NCI-H345 (cell line): ENCODE measurements at places on chromosomes 12 and 14.
A peak's percentile ranks its signal among the peaks of the same experiment; 100 is the strongest.

DNA sequence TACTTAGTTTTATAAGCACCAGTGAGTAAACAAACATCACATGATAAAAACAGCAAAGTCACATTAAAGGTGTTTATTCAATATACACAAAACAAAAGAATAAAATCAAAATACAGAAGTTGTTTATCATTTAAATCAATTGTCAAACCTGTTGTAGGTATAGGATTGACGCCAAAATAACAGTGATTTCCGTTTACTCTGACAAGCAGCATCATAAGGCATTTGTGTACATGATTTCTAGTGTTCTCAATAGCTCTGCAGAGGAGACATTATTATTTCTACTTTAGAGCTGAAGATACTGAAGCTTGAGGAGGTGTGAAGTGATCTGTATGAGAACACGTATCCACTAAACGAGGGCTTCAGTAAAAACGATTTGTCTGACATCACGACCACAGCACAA is 171.9 kb downstream of the CCDC59 start:
- DNase-seq = no peak

GRCh38 chr12:114123108-114123507 is 157.0 kb upstream of the RBM19 start:
- no peak for DNase-seq

DNA sequence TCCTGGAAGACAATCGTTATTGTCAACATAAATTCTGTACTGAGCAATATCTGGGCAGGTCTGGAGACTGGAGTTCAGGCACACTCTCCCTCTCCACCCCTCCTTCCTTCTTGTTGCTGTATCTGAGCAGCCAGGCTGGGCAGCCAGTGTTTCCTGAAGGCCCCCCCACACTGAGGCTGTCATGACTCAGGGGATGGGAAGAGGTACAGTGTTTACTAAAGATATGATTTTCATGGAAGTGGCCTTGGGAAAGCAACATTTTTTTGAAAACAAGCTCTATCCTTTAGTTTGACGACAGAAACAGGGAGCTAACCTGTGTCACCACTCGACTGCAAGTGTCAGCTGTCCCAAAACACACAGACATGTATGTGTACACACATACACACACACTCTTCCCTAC is 1485.4 kb upstream of the TMEM132C start:
- no peak for DNase-seq

GRCh38 chr12:56034586-56035332 is 7.0 kb upstream of the RPS26 start:
- no peak for DNase-seq

DNA sequence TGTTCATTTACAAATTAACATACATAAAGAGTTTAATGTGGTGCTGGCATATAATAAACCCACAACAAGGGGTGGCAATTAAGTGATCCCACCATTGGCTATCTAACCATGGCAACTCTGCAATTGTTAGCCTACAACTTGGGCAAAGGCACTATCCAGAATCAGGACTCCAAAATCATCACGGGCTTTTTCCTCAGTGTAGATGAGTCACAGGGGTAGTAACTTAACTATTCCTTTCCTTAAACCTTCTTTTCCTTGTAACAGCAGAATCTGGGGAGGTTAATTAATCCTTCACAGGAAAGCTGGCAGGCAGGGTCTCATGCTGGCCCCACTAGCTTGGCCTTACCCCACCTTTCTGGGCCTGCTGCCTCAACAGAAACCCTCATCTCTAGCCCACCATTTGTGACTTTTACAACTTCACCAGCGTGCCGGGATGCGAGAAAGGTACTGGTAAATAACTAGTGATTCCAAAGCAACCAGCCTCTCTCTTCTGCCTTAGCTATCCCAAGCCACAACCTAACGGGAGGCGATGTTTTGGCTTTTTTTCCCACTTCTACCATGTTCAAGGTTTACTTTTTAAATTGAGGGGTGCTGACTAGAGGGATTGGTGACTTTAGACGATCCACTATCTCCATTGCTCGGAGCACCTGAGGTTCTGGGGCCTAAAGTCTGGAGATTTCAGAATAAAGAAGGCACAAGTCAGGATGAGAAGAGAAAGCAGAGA is 744 bp downstream of the ATP5MC2 start:
- no peak for DNase-seq

GRCh38 chr14:85009506-85009905 is 520.4 kb upstream of the FLRT2 start:
- no peak for DNase-seq

GRCh38 chr12:121580959-121581685 is at the start of gene KDM2B:
Gene KDM2B, minus strand, starts transcription at chr12:121581023. Its CDS starts 112 bp downstream, at chr12:121580911.
- no peak for DNase-seq

DNA sequence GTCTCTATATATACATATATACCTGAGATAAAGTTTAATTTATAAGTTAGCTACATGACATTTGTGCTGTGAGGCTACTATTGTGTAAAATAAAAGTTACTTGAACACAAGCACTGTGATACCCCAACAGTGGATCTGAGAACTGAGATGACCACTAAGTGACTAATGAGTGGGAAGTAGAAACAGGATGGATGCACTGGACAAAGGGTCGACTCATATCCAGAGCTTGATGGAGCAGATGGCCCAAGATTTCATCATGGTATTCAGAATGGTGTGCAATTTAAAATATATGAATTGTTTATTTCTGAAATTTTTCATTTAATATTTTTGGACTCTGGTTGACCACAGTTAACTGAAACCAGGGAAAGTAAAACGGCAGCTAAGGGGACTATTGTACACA is 908.6 kb upstream of the MDGA2 start:
- DNase-seq = no peak

- DNase-seq = no peak
These were observed 43.0 kb upstream of the LRRC10 start for GRCh38 chr12:69653703-69654102.

DNA sequence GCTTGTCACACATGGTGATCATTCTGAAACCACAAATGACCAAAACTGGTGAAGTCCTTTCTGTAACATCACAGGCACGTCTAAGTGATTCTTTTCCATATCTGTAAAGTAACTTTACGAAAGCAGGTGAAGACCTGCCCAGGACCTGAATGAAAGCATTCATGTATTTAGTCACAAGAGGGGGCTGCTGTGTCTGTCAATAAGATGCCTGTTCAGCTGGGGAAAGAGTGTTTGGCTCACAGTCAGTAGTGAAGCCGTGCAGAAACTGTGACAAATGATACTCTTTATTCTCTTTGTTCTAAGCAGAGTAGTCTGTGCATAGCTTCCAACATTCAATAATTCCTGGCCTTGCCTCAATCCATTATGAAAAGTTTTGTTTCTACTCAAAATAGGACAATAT is 373.5 kb upstream of the OR4E1 start:
- no peak for DNase-seq

DNA sequence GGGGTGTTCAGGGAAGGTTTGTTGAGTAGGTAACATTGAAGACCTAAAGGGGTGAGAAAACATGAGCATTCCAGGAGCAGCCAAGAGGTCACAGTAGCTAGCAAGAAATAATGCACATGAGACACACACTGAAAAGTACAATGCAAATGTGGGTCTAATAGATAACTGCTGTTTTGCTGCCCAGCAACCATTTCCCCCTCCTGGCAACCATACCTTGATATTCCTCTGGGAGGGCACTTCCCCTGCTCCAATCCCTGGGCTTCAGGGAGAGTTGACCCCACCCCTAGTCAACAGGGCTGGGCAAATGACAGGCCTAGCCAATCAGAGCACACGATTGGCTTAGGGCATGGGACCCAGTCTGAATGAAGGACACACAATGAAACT is 8.5 kb upstream of the ACTN1 start:
- no peak for DNase-seq

DNA sequence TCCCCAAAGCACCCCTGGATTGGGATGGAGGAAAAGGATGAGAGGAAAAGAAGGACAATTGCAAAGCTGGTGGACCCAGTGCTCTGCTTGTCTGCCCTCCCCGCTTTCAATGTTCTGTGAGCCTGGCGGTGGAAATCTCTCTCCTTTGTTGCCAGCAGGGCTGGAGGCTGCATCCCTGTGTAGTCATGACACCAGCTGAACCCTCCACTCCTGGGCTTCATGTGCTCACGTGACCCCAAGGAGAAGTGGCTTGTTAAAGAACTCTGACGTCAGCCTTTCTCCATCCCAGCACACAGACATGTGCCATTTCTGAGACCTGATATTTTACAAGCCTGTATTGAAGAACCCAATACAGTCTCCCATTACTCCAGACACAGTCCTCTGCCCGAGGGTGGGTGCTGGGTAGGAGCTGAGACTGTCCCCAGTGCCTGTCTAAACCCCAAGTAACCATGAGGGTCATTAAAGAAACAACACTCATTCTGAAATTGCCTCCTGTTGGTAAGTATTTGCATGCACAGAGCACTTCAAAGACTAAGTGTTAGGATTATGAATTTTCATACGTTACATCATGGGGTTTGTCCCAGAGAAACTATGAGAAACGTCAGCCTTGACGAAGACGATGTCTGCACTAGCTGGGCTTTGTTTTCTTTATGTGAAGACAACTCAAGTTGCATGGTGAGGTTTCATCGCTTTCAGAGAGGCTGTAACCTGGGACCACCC is 21.7 kb downstream of the GALNT16 start:
- peak; percentile 50 for DNase-seq

GRCh38 chr12:132514216-132514820 is 24.4 kb downstream of the FBRSL1 start:
- DNase-seq = no peak

GRCh38 chr12:109759595-109759994 is 46.0 kb downstream of the FAM222A start:
- no peak for DNase-seq

GRCh38 chr14:64715628-64716412 is 11.6 kb downstream of the PLEKHG3 start:
- no peak for DNase-seq

- DNase-seq = peak; percentile 48
These were observed 6.1 kb upstream of the AMIGO2 start for GRCh38 chr12:47085815-47086252.

DNA sequence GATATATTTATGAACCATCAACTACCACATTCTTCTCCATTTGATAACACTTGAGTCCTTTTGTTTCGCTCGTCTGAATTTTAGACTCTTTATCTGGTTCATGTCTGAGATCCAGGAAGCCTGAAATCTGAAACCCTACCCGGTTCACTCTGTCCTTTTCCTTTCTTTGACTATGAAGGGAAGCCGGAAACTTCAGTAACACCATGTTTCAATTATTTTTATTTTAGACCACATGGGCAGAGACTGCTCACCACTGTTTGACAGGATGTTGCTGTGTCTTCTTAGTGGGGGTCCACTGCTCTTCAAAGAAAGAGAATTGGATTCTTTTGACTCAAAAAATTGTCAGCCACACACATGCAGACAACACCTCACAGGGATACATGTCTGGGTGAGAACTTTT is 331.9 kb upstream of the FLRT2 start:
- no peak for DNase-seq

DNA sequence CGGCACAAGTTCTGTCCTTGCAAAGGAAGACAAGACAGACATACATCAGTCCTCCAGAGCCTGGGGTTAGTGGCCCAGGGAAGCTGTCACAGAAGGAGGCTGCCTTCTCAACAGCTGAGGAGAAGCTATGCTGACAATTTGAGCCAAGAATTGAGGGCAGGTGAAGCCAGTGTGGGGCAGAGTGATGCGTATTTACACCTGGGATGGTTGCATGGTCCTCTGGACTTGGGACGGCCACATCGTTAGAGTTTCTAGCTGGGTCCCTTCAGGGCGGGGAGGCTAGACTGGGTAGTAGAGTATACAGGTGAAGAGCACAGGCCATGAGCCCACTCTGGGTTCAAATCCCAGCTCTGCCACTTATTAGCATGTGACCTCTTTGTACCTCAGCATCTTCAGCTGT is 16.5 kb downstream of the KRT85 start:
- no peak for DNase-seq

GRCh38 chr12:114918535-114919233 is 234.7 kb upstream of the TBX3 start:
- no peak for DNase-seq

DNA sequence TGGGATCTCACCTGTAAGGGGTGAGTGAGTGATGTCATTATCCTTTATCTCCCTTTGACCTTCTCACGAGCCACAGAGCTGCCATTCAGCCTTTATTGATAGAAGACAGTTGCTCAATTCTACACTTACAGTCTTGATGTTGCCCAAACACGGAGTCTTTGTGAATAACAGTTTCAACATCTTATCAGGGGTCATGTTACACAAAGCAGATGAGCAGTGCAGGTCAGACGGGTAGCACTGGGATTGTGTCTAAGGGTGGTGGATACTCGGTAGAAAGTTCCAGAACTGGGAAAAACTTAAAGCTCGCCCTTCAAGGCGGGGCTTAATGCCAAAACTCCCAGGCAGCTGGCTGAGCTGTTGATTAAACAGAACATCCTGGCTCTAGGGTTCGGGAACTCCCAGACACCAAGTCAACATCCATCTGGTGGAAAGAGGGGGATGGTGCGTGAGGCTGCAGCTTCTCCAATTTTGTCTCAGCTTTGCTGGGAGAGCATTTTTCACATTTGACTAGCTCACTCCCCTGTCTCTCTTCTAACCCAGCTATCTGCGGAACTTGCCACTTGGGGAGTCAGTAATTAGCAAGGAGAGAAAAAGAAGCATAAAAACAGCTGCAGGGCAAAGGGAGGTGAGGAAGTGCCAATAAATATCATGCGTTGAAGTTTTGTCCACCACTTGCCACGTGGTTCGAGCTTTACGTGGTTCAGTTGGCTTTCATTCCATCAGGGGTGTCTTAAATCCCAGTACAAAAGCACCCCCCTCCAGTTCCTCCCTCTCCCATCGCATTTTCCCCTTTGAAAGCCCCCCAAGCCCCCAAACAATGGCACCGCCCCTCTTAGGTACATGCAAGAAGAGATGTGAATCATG is 31.0 kb downstream of the FOXN4 start:
- no peak for DNase-seq

GRCh38 chr12:98646294-98647090 is 1.4 kb downstream of the APAF1 start:
- no peak for DNase-seq

- no peak for DNase-seq
These were observed 3.5 kb downstream of the EPYC start for GRCh38 chr12:91001306-91001705.

DNA sequence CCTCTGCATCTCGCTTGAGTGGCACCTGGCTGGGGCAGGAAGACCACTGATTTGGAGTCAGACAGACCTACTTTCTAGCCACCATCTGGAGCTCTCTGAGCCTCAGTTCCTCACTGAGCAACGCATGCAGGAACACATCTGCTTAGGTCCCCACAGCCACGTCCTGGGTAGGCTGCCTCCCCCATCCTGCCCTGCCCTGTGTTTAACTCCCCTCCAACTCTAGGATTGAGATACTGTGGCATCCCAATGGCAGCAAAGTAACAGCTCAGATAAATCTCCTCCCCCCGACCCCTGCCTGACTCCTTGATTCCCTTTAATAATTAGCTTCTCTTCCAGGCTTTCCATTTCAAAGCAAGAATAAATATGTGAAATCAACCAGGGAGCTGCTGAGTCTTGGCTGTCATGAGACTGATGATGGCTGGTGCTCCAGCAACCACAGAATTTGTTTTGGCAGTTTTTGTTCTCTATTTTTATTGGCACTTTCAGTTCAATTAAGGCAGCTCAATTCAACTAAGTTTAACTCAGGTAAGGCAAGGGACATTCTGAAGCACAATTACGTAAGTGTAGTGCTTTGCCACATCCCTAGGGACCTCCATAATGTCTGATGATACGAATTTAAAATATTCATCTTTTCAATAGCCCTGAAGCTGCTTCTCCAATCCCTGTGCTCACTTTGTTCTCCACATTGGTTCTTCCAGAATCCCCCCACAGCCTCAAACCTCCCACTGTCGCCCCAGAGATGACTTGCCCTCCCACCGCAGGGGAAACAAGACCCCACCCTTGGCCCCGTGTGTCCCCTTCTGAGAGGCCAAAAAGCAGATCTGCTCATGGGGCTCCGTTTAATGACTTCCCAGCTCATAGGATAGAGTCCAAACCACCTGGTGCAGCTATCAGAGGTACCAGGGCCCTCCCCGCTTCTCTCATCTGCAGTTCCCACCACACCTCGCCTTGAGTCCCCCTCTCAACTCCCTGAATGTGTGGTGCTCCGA is 58.2 kb downstream of the ESR2 start:
- no peak for DNase-seq
